Naive thymus-derived CD8-positive, alpha-beta T cell (primary cell): ENCODE measurements at places on chromosomes 3 and 15. TPM values are rescaled to one million over a fixed set of nuclear protein-coding genes. Genes with fewer than 3 reads are reported as not detected.

DNA sequence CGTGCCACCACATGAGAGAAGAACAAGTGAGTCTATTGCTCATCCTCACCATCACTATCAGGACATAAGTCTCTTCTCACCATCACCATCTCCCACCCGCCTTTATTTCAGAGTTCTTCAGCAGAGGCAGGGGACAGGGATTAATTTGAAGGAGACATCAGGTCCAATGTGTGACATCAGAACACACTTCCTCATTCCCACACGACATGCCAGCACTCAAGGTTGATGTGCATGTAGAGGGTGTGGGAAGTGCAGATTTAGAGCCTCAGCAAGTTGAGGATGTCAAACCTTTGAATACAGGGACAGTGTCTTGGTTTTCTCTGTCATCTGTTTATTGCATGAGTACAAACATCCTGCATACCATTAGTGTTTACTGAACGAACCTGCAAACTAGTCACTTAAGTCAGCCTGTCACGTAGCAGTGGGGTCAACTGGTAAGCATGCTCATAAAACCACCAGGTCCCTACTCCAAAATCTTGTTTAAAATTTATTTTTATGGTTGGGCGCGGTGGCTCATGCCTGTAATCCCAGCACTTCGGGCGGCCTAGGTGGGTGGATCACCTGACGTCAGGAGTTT, 104.4 kb downstream of the MYLK start:
- H3K27me3 ChIP-seq, result peaks cover 10% of the 10 kb centered on the region
- no peak overlapping the region for H3K4me3 ChIP-seq
- H3K27ac ChIP-seq, result no peak overlapping the region
- H3K36me3 ChIP-seq, result no peaks in the 10 kb centered on the region

DYNC1LI1 gene
- total RNA-seq, result 32.4 TPM

GRCh38 chr15:23866832-23867231, 179.7 kb upstream of the NDN start:
- H3K4me1 ChIP-seq, result no peaks in the 10 kb centered on the region
- no peak overlapping the region for H3K27ac ChIP-seq
- H3K36me3 ChIP-seq, result no peaks in the 10 kb centered on the region
- no peak for DNase-seq
- H3K27me3 ChIP-seq, result no peaks in the 10 kb centered on the region
- no peak overlapping the region for H3K4me3 ChIP-seq

DNA sequence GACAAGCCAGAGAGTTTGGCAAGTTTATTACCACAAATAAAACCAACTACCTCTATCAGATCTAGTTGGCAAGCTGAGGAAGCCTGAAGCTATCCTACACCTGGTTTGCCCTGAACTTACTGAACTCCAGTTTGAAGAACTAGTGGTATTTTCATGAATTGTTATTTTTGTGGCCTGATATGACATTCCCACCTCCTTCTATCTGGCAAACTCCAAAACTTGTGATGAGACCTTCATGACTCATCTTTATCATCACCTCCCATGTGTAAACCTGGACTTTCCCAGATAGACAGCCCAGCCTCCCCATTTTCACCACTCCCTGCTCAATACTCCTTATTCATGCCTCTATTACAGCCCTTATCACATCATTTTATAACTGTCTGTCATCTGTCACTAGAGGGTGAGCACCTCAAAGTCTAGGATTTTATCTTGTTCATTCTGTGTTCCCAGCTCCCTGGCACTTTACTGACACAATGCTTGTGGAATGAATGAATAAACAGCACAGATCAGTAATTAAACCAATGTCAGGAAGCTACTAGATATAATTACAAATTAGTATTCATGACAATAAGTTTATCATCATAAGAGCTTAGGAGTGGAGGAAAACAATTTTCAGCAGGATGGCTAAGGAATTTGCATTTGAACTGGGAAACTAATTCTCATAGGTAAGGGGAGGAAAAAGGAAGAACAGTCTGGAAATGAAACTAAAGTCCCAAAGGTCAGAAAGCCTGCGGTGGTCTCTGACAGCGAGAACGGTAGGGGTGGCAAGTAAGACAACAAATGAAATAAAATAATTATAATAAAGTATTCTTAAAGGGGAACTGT, 13.2 kb upstream of the TRANK1 start:
- peak overlapping the region; percentile 27 for H3K4me3 ChIP-seq
- no peaks in the 10 kb centered on the region for H3K36me3 ChIP-seq

DNA sequence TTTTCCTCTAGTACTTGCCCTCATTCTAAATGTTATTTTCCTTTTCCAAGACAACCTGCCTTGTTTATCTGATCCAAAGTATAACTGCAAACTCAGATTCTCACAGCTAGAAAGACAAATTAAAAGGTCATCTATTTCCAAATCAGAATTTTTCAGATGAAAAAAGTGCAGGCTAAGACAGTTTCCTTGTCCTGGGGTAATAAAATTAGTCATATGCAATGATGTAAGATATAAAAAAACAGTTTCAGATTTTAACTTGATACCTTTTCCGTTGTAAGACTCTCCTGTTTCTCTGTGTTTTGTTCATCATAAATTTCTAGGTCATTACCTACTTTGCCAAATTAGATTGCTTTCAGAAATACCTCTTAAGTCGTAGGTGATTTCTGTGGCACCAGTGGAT, 238.4 kb upstream of the PEX5L start:
- H3K27ac ChIP-seq, result no peak overlapping the region
- no peaks in the 10 kb centered on the region for H3K4me1 ChIP-seq
- H3K27me3 ChIP-seq, result peaks cover 1% of the 10 kb centered on the region
- peaks cover 19% of the 10 kb centered on the region for H3K36me3 ChIP-seq
